ENCODE measurements at places on chromosomes 12 and 14.

- DNase-seq, result no peak
These were observed 23.6 kb downstream of the OR11H4 start for GRCh38 chr14:20262642-20263128.

GRCh38 chr12:8622646-8623045, 10.0 kb upstream of the AICDA start:
- no peak for DNase-seq

- DNase-seq, result no peak
These were observed 115.4 kb downstream of the MON2 start for GRCh38 chr12:62582065-62582366.

GRCh38 chr14:101471723-101472517, 89.4 kb upstream of the DIO3 start:
- DNase-seq, result no peak

DNA sequence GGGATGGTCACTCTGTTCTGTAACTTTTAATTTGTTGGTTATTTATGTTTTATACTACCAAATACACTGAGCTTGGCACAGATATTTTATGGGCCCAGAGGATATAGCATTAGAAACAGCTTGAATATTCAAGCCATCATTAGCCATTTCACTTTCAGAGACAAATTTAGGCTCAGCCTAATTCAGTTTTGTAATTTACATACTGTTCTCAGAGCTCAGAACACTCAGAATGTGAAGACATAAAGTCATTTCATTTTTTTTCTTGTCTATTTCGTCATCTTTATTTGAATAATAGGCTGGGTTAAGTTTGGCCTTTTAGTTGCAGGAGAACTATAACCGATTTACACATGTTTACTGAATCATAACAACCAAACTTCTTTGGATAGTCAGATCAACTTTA, 361.7 kb downstream of the SNAPC1 start:
- DNase-seq, result no peak

GRCh38 chr12:93183940-93184671, 193.6 kb upstream of the NUDT4 start:
- no peak for DNase-seq

GRCh38 chr14:89813617-89814031, 140.9 kb downstream of the EFCAB11 start:
- no peak for DNase-seq

DNA sequence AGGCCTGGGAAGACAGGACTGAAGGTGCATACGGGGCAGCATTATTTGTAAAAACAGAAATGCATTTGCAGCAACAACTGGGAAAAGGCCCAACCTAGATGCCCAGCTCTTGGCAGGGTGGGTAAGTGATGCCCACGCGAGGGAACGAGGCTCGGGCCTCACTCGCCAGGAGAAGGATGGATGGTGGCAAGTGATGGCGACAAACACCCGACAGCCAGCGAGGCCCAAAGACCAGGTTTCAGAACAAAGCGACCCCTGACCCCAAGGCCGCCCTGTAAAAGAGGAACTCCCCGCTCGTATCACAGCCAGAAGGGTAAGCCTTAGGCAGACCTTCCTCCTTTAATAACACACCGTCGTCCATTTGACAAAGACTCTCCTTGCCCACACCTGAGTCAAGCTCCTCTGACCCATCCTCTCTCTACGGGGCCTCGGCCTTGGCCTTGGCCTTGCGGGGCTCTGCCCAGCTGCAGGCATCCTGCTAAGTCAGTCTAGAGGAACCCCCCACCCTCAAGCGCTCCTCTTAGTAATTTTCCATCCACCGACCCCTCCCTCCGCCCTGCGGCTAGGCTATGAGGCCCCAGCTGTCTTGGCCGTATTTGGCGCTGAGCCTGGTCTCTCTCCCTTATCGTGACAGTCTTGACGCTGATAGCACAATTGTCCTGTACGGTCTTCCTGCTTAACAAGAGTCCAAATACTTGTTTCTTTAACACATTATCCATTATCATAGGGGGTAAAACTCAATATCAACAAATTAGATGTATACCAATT, 80.2 kb downstream of the NCOR2 start:
- DNase-seq, result no peak

- DNase-seq, result no peak
These were observed 110.3 kb downstream of the SLC25A47 start for GRCh38 chr14:100433428-100433814.
